ENCODE measurements at places on chromosomes 2 and 18. TPM values are rescaled to one million over a fixed set of nuclear protein-coding genes. Genes with fewer than 3 reads are reported as not detected.

CCDC150 gene
- polyA plus RNA-seq, result 0.43 TPM

KCNJ13 gene
- polyA plus RNA-seq, result not detected

UGT1A10 gene
- not detected for polyA plus RNA-seq

DSEL gene
- 3.3 TPM for polyA plus RNA-seq

FTCDNL1 gene
- polyA plus RNA-seq, result 1.4 TPM

PXDN gene
- polyA plus RNA-seq, result 77.8 TPM

TNFRSF11A gene
- 1.6 TPM for polyA plus RNA-seq

C2orf92 gene
- 1.7 TPM for polyA plus RNA-seq

GREB1 gene
- polyA plus RNA-seq, result 0.86 TPM

LRRC30 gene
- polyA plus RNA-seq, result not detected

OTOS gene
- not detected for polyA plus RNA-seq

PROKR1 gene
- polyA plus RNA-seq, result 0.06 TPM

IL36B gene
- polyA plus RNA-seq, result not detected

POTEJ gene
- polyA plus RNA-seq, result not detected

CCDC74B gene
- 8.1 TPM for polyA plus RNA-seq

ZNF142 gene
- polyA plus RNA-seq, result 12.8 TPM

KIAA2012 gene
- polyA plus RNA-seq, result 0.05 TPM

VWC2L gene
- polyA plus RNA-seq, result not detected

ASAP2 gene
- 10.2 TPM for polyA plus RNA-seq

C18orf32 gene
- polyA plus RNA-seq, result 81.5 TPM

AQP12A gene
- not detected for polyA plus RNA-seq

PARD6G gene
- polyA plus RNA-seq, result 5.9 TPM

Measured in urinary bladder (tissue), 4 donors.